Activated CD8-positive, alpha-beta memory T cell treated with anti-CD3 and anti-CD28 coated beads for 4 hours (primary cell): ENCODE measurements at places on chromosomes 6 and 20.
A peak's percentile ranks its signal among the peaks of the same experiment; 100 is the strongest.

DNA sequence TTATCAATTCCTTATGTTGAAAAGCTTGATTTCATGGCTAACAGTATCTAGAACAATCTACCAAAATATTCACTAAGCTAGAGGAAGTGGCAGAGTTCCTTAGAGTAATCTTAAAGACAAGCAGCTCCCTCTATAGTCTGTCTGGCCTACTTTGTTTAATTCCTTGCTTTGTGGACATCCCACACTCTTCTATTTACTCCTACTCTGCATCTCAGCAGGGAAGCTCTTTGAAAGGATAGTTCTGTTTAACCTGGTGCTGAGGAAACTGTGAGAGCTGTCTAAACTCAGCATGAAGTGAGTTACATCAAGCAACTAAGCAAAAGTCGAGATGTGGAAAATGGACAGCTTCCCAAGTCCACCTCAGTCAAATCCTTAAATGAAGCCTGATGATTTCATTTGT lies 4.3 kb downstream of the REV3L start:
- DNase-seq = no peak

DNA sequence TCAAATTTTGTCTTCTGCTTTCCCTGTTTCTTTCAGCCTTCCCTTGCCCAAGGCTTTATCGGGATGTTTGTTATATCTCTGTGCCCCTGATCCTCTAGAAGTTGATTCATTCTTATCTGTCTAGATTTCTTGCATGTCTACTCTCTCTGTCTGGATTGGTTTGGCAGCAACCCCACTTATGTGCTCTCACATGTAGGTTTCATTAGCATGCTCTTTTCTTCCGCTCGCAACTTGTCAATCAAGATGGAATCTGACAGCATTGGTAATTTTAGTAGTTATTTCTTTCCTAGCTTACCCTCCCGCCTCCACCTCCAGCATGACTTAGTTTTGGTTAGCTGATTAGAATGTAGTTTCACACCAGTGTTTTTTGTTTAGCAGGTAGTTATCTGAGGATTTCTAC lies 39.3 kb downstream of the LRRC1 start:
- DNase-seq = no peak

DNA sequence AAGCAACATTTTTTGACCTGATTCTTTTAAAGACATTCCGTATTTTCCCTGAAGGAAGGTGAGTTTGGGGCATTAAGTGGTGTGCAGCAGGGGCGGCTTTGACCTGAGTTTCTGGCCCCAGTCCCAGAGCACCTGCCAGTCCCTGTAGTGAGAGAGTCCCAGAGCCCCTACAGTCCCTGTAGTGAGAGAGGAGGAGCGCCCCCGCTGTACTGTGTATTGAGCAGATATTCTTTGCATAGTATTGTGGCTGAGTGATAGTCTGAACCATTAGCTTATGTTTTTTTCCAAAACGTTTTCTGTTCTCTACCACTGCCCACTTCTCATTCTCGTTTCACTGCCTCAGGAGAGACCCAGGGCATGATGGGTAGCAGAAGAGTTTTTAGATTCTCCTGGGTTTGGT lies 17.2 kb upstream of the SH3BGRL2 start:
- no peak for DNase-seq

- DNase-seq = no peak
Observed at GRCh38 chr6:115909923-115910546, 150.7 kb downstream of the FRK start.

- no peak for DNase-seq
Observed at GRCh38 chr6:7134999-7135745, 27.4 kb downstream of the RREB1 start.

GRCh38 chr6:146111881-146112450 lies 83.1 kb downstream of the GRM1 start:
- DNase-seq = no peak

- DNase-seq = no peak
Observed at GRCh38 chr20:49392745-49393144, 89.7 kb downstream of the KCNB1 start.

DNA sequence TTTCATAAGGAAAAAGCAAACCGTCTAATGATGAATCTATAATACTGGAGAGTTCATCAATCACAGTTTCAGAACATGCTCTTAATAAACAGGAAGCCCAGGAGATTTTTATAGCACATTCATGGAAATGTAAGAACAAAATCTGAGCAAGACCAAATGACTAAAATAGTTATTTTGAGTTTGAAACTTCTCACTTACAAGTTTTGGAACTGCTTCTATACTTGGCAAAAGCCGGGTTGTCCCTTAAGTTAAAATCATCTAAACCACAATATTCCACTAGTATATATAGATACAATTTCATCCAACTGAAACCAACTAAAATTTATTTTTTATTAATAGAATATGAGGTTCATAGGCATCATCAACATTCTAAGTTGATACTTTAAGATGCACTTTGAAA lies 268.2 kb downstream of the PHACTR1 start:
- no peak for DNase-seq

DNA sequence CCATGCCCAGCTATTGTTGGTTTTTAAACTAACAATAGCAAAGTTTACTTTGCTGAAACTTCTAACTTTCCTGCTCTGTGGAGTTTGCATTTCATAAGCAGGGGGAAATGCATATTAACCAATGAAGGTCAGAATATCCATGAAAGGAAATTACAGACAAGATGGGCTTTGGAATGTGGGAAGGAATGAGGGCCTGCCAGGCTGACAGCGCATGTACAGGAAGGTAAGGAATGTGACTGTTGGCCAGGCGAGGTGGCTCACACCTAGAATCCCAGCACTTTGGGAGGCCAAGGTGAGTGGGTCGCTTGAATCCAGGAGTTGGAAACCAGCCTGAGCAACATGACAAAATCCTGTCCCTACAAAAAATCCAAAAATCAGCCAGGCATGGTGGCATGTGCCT lies 49.6 kb downstream of the CDK5RAP1 start:
- no peak for DNase-seq

DNA sequence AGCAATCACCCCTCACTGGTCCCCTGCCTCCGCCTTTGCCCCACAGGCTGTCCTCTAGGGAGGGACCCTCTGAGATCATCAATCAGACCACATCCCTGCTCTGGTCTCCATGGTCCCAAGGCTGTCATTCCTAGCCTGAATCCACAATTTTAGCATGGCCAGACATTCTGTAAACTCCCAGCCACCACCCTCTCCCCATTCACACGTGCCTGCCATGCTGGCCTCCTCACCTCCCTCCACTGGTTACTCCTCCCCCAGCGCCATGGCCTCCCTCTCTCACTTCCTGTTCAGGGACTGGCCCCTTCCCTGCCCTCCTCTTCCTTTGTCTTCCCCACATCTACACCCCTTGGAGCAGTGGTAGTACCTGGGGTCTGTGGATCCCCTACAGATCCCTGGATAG lies 150.7 kb upstream of the MLN start:
- DNase-seq = no peak

GRCh38 chr20:44014807-44015732 lies 100.4 kb downstream of the TOX2 start:
- DNase-seq = no peak

- no peak for DNase-seq
Observed at GRCh38 chr20:44113618-44114376, 73.2 kb downstream of the JPH2 start.

DNA sequence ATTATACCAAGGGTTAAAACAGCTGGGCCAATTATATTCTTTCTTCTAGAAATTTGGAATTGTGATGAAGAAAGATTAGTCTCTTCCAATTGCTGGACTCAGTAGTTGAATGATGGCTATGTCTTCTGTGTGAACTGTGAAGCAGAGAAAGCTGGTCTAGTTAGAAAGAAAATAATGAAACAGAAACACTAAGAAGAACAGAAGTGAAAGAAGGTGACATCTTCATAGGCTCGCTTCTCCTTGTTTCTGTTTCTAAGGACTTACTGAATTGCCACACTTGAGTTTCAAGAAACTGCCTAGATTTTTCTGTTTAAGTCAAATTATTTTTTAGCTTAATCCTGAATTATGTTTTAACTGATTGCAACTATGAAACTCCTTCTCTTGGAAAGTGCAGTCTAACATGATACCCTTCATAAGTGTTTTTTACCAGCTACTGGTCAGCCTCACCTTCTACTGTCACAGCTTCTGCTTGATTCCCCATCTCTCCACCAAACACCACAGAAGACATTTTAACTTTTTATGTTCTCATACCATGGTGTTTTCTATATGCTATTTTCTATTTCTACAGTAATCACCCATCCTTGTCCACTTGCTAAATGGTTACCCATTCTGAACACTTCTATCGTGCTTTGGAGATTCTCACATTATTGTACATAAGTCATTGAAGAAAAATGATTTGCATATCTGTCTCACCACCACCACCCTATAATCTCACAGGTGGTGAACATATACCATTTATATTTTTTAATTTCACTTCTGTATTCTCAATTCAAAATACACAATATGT lies 268.8 kb downstream of the GRIK2 start:
- DNase-seq = no peak

- no peak for DNase-seq
Observed at GRCh38 chr6:20826378-20826777, 292.1 kb downstream of the CDKAL1 start.

DNA sequence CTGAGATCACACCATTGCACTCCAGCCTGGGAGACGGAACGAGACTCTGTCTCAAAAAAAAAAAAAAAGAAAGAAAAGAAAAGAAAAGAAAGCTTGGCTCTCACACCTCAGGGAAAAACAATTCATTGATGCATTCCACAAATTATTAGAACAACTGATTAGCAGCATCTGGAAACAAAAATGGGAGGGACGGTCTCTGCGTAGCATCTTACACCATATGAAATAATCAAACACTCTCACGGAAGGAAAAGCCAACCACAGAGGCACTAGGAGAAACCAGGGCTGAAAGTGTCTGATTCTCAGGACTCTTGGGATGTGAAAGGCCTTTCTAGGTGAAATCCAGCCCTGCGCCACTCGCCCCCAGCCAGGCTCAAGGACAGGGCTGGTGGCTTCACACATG lies 2.3 kb upstream of the HELZ2 start:
- DNase-seq = no peak

GRCh38 chr6:119442776-119443184 lies 93.2 kb upstream of the MAN1A1 start:
- no peak for DNase-seq

- DNase-seq = no peak
Observed at GRCh38 chr6:107118976-107119375, 3.7 kb upstream of the BEND3 start.

DNA sequence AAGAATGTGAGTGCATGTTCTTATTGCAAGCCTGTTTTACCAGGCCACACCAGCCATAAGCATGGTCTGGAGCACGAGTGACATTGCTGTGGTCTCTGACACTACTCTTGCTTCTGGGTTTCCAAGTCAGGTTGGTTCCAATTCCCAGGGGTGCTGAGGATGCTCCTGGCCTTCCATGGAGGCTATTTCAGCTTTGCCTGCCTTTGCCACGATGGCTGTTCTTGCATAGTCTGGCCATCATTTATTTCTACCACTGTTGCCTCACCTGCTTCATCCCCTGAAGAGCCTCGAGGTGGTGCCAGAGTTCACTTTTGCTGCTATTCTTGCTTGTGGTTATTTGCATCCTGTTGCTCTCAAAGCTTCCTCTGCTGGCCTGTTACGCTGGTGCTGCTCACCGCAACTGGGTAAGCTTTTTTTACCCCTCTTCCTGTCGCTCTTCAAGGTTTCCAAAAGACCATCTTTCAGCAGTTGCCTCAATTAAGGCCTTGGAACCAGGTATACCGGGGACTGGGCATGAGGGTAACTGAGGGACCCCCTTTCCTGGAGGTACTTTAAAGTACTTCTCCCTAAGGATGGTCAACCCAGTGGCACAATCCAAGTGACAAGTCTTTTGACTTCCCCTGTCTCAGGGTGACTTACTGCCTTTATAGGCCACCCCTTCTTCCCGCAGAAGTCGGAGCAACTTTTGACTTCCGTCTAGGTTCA lies 64.5 kb downstream of the AKAP7 start:
- DNase-seq = peak; percentile 48

GRCh38 chr6:93562582-93562981 lies 143.2 kb upstream of the EPHA7 start:
- DNase-seq = no peak

- no peak for DNase-seq
Observed at GRCh38 chr20:62424249-62425107, 2.9 kb downstream of the RBBP8NL start.

DNA sequence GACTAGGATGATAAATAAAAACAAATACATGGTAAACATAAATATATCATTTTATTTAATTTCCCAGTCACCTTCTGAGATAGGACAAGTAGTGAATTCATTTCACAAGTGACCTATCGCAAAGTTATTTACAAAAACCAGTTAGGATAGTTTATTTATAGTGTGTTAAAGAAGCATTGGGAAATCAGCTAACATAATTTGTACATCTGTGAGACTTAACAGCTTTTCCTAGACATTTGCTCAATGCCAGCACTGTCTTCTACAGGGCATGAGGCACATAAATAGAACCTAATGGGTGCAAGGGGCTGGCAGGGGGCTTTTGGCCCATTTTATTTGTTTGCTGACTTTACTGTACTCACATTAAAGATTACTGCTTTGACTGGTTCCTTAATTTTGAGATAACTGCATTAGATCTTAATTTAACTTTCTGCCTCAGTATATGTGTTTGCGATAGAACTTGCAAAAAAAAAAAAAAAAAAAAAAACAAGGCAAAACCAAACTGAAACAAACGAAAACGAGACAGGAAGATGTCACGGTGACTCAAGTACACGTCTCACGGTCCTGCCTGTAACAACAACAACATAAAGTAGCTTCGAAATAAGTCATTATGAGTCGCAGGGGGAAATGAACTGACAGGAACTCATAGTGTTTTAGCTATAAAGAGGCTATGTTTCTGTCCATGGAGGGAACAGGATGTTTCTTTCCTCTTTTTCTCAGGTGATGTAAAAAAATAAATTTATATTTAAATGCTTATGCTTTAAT lies 133.7 kb upstream of the GMDS start:
- no peak for DNase-seq

DNA sequence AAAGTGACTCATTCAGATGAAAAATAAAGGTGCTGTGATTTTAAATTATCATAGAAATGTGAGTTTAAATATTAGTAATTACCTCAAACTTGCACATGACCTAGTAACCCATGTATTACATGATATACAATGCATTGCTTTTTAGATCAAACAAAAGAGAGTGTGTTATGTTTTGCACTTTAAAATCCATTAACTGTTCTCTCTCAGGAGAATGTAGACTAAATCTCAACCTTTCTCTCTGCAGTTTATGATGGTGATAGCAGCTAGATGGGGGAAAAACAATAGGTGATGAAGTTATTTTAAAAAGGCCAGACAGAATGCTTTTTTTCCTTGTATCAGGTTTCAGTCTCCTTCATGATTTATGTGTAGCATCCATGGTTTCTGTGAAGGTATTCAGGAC lies 404.4 kb upstream of the RNF217 start:
- no peak for DNase-seq

GRCh38 chr6:37622646-37623071 lies 75.0 kb downstream of the MDGA1 start:
- no peak for DNase-seq

GRCh38 chr20:24831232-24831631 lies 117.8 kb upstream of the CST7 start:
- DNase-seq = no peak

DNA sequence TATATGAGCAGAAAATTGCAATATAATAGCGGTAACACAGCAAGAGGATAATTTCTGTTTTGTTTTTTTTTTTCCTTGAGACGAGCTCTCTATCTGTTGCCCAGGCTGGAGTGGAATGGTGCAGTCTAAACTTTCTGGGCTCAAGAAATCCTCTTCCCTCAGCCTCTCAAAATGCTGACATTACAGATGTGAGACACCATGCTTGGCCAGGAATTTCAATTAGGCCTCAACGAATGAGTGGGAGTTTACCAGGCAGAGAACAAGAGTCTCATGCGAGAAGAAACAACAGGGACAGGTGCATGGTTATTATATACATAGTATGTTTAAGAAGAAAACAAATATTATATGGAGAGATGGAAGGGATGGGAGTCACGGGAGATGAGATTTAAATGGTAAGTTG lies 111.4 kb downstream of the ATXN1 start:
- DNase-seq = no peak
